SJSA1 (cell line): ENCODE measurements at places on chromosomes 2 and 18.

DNA sequence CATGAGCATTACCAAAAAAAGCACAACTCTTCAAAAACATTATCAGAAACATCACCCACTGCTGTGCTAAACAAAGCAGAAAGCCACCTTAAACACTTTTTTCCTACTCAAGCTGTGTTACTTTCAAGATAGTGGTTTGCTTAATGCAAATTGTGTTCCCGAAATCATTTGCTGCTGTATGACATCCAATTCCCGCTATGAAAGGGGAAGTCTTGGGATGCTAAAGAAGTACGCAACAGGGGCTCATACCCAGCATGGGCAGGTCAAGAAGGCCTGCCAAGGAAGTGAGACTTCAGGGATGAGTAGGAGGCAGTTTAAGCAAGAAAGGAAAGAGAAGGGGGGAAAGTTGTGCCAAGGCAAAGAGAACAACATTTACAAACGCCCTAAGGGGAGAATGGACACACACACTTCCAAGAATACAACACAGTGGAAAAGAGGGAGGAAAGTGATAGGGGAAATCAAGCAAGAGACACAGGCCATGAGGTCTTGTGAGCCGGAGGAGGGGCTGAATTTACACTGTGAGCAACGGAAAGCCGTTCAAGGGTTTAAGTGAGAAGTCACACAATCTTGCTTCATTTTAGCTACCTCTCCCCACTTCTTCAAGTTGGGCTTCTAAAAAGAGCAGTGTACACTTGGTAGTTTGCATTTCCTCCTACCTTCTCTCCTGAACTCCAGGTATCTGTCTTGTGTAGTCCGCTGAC lies 4.0 kb downstream of the PTPN2 start:
- no peak for DNase-seq

DNA sequence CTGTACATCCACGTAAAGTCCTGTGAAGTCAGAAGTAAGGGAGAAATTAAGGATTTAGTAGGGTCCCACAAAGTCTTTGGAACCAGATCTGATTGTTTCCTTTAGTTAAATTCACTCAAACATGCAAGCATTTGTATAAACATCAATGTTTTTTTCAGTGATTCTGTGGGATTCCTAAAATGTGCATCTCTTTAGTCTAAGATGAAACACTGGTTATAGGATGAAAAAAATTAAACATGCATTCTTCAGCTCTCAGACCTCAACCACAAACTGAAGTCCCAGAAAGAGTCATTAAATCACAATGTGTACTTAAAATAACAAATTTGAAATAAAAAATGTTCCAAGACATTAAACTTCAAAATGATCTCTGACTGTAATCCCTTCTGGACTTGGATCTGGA lies 76.5 kb upstream of the APCDD1 start:
- no peak for DNase-seq

DNA sequence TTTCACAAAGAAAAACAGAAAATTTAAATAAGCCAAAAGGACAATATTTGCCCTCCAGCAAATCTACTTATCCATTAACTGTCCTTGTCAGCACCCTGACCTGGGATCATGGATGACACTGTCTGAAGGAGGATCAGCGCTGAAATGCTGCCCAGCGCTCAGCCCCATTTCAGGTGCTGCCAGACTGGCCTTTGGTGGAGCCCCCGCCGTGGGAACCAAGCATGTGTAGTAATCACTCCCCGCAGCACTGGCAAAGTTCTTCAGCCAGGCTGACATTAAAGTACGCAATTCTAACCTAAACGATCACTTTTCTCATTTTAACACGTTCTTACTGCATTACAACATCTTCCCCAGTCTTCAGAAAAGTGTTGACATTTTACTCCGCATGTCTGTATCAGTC lies 108.6 kb upstream of the GPC1 start:
- DNase-seq = peak; percentile 12

- no peak for DNase-seq
Measured at GRCh38 chr18:34131006-34131405, 93.7 kb downstream of the NOL4 start.

GRCh38 chr2:115480741-115481140 lies 1038.3 kb downstream of the DPP10 start:
- no peak for DNase-seq

- peak; percentile 30 for DNase-seq
Measured at GRCh38 chr2:128782411-128783192, 463.9 kb upstream of the HS6ST1 start.

GRCh38 chr2:205759257-205759656 lies 77.0 kb downstream of the NRP2 start:
- no peak for DNase-seq

GRCh38 chr2:65708086-65708485 lies 275.7 kb upstream of the SPRED2 start:
- peak; percentile 69 for DNase-seq

DNA sequence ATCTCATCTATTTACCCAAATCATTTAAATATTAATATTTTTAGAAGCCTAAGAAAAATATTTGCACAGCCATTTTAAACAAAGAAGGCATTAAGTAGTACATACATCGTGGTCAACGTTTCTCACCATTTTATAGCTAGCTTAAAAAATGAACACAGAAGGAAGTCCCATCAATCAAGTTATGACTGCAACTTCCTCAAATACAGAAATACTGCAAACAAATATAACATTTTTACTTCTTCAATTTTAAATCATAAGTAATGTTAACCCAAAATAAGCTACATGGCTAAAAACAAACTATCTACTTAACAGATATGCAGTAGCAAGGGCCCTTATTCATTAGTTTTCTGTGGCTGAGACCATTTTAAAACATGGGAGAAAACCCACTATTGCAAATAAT lies 30.6 kb downstream of the ITSN2 start:
- DNase-seq = no peak

GRCh38 chr2:3461801-3462492 lies 57.4 kb downstream of the ADI1 start:
- DNase-seq = peak; percentile 54

DNA sequence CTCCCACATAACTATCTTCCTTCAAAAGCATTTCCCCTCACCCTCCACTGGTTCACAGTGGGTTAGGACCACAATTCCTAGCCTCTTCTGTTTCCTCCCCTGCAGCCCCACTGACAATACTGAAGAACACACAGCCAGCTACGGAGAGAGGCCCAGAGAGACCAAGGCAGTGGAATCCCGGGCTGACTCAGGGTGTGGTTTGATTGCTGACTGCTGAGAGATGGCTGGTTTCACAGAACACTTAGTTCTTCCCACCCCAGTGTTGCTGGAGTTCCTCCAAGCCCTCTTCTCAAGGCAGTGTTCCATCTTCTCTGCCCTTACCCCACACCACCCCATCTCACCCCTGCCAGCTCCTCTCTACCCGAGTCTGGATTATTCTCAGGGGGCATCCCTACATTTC lies 43.3 kb upstream of the ZFP36L2 start:
- DNase-seq = no peak

DNA sequence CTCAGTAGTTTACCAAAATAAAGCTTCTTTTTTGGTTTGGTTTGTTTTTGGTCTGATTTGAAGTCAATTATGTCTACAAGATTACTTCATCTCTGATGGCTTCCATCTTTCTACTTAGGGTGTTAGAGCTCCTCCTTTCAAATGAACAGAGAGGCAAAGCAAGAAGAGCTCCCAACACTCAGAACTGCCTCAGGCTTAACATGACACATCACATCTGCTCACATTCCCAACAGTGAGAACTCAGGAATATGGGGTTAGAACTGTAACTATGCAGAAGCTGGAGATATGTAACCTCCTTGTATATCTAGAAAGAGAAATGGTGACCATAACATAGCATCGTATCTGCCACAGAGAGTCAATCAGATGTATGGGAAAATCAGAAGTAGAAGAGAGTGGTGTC lies 11.4 kb upstream of the LRATD1 start:
- no peak for DNase-seq

- DNase-seq = no peak
Measured at GRCh38 chr2:584863-585823, 92.1 kb downstream of the TMEM18 start.

DNA sequence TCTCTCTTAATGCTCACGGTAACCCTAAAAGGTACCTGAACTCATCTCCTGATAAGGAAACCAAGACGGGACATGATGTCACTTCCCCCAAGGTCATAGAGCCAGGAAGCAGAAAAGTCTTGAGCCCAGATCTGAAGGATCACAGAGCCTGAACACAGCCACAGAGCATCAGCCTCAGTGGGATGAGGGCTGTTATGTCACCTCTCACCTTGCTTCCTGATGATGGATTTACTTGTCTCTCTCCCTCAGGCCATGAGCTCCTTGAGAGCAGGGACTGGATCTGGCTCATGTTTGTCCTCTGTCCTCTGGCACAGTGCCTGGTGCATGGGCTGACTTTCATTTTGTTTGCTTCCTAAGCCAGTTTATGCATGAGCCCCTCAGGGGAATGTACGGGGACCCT lies 54.2 kb downstream of the SERTAD2 start:
- no peak for DNase-seq

DNA sequence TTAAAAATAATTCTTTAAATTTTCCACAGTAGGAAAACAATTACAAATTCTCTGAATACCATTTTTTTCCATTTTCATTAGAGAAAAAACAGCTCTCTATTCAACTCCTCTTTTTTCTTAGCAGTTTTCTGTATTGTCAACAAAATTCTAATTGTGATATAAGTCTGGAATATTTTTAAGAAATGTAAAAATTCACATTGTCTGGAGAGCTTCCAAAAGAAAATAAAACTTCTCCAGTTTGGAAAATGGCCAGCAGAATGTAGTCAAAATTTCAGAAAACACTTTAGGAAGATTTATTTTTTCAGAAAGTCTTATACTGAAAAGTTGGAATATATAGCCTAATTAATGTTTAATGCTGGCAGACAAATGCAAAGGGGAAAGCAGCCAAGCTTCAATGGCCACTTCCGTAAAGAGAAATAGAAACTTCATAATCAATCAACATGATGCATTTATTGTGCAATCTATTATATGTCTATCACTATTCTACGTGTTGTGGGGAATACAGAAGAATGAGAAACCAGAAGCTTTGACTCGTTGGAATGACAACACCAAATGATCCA lies 733.2 kb upstream of the PKDCC start:
- DNase-seq = no peak

DNA sequence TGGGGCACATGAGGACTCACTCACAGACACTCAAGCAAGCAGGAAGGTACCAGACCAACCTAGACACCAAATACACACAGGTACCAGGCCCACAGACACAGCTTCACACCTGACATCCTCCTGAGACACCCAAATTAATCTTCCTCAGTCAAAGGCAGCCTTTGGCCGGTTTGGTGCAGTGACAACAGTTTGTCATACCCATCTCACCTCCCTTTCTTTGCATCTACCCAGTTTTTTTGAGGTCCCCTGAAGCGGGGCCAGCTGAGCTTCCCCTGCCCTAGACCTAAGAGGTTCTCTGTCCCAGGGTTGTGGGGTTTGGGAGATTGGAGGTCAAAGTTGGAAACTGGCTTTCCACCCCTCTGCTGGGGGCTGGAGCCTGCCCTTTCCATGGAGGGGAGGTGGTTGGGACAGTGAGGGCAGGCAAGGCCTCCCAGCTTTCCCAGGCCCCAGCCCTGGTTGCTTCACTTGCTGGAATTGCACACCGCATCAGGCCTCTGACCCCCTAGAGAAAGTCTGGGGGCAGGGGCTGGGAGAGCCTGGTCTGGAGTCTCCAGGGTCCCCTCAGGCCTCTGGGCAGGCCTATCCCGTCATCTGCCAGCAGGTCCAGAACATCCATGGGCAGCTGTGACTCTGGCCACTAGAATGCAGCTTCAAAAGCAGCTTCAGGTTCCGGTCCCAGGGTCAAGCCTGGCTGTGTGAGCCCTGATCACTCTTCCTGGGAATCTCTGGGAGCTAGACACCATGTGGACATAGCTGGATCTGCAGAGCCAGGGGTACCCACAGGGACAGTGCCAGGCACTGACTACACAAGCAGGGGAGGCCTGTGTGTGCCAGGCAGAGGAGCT lies 12.5 kb upstream of the TEX261 start:
- DNase-seq = no peak

GRCh38 chr18:26562568-26562967 lies 14.2 kb upstream of the KCTD1 start:
- DNase-seq = no peak

- no peak for DNase-seq
Measured at GRCh38 chr2:72108121-72108520, 39.5 kb downstream of the CYP26B1 start.

- no peak for DNase-seq
Measured at GRCh38 chr2:28429636-28430376, 37.1 kb downstream of the FOSL2 start.

DNA sequence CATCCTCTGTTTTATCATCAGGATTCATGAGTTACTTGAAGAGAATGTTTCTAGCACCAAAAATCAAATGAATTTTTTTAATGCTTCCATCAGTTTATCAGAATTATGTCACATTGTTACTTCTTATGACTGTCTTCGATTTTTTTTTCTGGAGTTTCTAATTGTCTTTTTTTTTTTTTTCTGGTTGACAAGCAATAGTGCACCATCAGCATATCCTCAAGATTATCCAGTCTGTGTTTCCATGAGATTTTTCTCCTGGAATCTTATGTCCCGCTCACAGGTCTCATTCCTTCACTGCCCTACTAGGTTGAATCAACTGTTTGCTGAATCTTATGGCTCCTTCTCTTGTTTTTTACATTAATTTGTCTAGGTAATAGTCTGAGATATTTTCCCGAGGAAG lies 16.0 kb downstream of the R3HDM1 start:
- no peak for DNase-seq

DNA sequence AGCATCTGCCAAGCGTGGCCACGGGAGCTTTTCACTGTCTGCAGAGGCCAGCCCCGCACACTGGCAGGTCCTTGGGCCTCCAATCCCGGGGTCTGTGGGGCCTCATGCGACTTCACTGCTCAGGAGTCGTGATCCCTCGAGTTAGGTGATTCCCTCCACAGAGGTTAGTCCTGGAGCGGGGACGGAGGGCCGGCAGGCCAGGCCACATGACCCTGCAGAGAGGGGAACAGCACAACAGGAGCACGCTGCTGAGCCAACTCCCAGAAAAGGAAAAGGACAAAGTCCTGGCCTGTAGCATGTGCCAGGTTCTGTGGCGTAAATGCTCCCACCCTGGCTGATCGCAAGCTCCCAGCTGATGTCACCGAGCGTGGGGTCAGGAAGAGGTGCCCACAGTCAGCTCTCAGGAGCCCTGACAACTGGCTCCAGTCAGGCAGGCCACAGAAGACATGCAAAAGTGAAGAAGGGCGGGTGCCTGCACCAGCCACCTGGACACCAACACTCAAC lies 15.3 kb upstream of the PRLH start:
- no peak for DNase-seq

DNA sequence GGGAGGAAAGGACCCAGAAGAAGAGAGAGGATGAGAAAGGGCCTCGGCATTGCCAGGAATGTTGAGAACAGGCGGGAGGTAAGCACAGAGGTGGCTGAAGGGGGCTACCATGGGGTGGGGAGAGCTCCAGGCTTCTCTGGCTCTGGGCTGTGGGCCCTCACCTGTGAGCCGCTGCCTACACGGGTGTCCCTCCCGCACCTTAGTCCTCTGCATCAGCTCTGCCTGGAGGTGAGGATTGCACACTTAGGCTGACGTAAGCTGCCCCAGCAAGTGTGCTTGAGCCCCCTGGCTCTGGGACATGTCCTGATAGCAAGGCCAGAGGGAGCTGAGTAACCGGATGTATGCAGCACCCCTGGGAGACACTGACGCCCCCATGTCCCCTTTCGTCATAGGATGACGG lies 33.9 kb downstream of the TMEM18 start:
- peak; percentile 33 for DNase-seq
